ENCODE measurements at places on chromosomes 5 and 9.

DNA sequence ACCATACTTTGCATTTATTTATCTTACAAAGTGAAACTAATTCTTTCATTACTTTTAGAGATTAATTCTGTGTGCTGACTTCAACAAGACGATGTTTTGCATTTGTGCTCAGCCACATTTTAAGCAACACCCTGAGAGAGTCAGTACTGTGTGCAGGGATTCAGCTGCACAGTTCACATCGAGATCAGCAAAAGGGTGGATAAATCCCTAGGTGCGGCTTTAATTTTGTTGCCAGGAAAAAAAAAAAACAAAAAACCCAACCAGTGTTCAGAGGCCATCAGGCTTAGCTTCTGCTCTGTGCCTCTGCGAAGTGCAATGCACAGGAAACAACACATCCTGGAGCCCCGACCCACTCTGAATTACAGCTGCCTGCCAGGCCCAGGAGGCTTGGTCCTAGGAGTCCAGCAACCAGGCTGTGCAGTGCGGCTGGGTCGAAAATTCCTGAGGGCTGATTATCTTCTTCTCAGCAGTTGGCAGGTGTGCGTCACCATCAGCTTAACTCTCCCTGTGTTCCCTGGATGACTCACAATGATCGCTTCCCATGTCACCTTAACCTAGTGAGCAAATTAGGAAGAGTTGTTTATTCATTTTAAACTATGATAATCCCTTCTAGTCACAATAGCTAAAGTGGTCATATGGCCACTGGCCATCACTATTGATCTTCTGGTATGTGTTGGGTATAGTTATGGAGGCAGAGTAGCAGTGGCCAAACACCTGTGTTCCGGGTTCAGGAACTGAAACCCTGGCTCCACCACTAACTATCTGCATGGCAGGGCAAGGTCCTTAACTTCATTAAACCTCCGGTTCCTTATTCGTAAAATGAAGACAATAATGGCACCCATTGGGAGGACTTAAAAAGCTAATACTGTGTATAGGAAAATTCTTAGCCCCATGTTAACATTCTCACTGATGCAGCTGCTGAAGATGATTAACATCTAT is 31.2 kb upstream of the NDUFB6 start:
- peaks cover 37% of the 10 kb centered on the region for H3K27me3 ChIP-seq
- H3K27ac ChIP-seq: no peak overlapping the region
- H3K4me1 ChIP-seq: no peaks in the 10 kb centered on the region
- H3K36me3 ChIP-seq: no peaks in the 10 kb centered on the region
- no peak for DNase-seq
- no peak overlapping the region for H3K4me3 ChIP-seq

GRCh38 chr9:88835038-88835466 is 156.2 kb upstream of the S1PR3 start:
- peaks cover 28% of the 10 kb centered on the region for H3K4me1 ChIP-seq
- H3K27ac ChIP-seq: peak overlapping the region; percentile 77
- H3K36me3 ChIP-seq: peaks cover 10% of the 10 kb centered on the region
- peaks cover 68% of the 10 kb centered on the region for H3K27me3 ChIP-seq
- no peak for DNase-seq

GRCh38 chr5:125476901-125477585 is 730.6 kb upstream of the ZNF608 start:
- no peak overlapping the region for H3K27ac ChIP-seq
- no peak for DNase-seq
- no peaks in the 10 kb centered on the region for H3K4me1 ChIP-seq
- no peaks in the 10 kb centered on the region for H3K27me3 ChIP-seq
- H3K4me3 ChIP-seq: no peak overlapping the region
- H3K36me3 ChIP-seq: no peaks in the 10 kb centered on the region

- peaks cover 45% of the 10 kb centered on the region for H3K4me1 ChIP-seq
- DNase-seq: no peak
- peak overlapping the region; percentile 92 for H3K4me3 ChIP-seq
- no peaks in the 10 kb centered on the region for H3K27me3 ChIP-seq
- peaks cover 10% of the 10 kb centered on the region for H3K36me3 ChIP-seq
- peak overlapping the region; percentile 99 for H3K27ac ChIP-seq
Measured at GRCh38 chr9:128683340-128684064, 5.5 kb upstream of the SET start.

GRCh38 chr9:120532475-120532874 is 47.5 kb downstream of the CDK5RAP2 start:
- peak overlapping the region; percentile 7 for H3K27ac ChIP-seq
- peaks cover 59% of the 10 kb centered on the region for H3K36me3 ChIP-seq
- H3K4me1 ChIP-seq: peaks cover 5% of the 10 kb centered on the region
- H3K27me3 ChIP-seq: no peaks in the 10 kb centered on the region
- no peak overlapping the region for H3K4me3 ChIP-seq

DNA sequence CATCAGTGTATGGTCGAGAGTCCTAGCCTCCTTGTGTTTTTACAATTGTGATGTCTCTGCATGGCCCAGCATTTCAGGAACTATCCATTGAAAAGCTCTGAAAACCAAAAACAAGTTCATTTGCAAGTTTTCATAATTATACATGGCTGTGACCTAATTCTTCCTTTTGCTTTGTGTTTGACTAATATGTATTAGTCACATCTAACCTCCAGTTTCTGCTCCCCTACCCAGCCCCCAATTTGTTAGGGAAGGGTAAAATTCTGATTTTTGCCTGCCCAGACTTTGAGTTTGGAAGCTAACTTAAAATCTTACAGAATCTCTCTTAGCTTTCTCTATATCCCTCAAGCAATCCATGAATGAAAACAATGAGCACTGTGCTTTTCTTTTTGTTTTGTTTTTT is 128.2 kb upstream of the SEMA6A start:
- no peaks in the 10 kb centered on the region for H3K4me1 ChIP-seq
- H3K4me3 ChIP-seq: no peak overlapping the region
- H3K36me3 ChIP-seq: no peaks in the 10 kb centered on the region
- no peaks in the 10 kb centered on the region for H3K27me3 ChIP-seq
- no peak overlapping the region for H3K27ac ChIP-seq

DNA sequence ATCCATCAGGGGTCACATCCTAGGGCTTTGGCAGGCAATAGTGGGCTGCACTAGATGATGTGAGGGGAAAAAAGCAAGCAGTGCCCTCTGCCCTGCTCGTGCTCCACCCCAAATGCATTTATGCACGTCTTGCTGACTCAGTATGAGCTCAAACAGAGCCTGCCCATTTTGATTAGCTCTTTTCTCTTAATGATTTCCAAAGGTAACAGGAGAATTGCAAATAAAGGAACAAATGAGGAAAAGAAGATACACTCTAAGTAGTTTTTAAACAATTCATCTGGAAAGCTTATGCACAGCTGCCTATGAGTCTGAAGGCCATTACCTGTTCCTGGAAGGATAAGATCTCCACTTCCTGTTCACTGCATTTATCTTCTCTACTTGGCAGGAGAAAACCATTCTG is 364.2 kb downstream of the TMEM232 start:
- no peak overlapping the region for H3K4me3 ChIP-seq
- H3K27ac ChIP-seq: no peak overlapping the region
- DNase-seq: no peak
- peaks cover 13% of the 10 kb centered on the region for H3K27me3 ChIP-seq

DNA sequence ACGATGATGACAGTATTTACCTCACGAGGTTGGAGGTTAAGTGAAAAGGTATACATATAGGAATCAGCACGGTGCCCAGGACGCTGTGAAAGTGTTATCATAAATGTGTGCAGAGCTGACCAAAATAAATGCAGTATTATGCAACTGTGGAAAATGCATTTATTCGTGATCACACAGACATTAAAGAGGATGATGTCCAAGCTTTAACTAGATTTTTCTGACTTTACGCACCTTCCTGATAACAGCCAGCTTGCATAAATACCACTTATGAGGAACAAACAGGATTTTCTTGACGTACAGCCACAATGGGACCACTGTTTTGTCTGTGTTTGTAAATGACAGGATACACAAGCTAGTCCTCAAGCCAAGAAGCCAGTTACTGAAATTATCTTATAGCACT is 71.4 kb upstream of the ATP10B start:
- DNase-seq: no peak
- no peaks in the 10 kb centered on the region for H3K36me3 ChIP-seq
- no peak overlapping the region for H3K4me3 ChIP-seq
- peaks cover 9% of the 10 kb centered on the region for H3K27me3 ChIP-seq
- no peaks in the 10 kb centered on the region for H3K4me1 ChIP-seq

DNA sequence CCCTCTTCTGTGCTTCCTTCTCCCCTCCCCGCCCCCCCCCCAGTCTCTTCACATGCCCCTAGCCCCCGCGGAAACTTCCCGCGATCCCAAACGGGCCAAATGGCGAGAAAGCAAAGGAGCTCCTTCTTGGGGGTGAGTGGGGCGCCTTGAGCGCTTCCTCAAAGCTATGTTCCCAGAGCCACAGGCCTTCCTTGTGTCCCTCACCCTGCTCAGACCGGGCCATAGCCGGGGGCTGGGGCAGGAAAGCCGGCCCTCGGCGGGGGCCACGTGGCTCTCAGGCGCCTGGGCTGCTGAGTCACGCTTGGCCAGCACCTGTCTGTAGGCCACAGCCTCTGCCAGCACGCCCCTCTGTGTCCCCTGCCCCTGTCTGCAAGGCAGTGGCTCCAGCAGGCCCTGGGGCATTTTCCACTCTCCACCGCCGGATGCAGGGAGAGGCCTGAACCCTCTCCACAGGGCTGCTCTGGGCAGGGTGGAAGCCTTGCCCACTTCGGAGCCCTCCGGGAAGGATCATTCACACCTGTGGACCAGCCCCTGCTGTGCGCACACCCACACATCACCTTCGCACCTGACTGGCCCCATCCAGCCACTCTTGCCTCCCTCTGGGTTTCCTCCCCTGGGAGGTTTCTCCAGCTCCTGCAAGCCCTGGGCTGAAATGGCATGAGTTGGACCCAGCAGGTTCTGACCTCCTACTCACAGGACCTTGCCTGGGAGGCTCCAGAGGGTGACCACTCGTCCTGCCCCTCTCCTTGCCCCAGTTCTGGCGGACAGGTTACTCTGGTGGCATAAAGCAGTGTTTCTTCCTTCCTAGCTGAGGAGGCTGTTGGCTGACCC is 1.2 kb upstream of the SQSTM1 start:
- no peaks in the 10 kb centered on the region for H3K27me3 ChIP-seq
- no peak for DNase-seq
- peaks cover 46% of the 10 kb centered on the region for H3K36me3 ChIP-seq
- peaks cover 41% of the 10 kb centered on the region for H3K4me1 ChIP-seq

DNA sequence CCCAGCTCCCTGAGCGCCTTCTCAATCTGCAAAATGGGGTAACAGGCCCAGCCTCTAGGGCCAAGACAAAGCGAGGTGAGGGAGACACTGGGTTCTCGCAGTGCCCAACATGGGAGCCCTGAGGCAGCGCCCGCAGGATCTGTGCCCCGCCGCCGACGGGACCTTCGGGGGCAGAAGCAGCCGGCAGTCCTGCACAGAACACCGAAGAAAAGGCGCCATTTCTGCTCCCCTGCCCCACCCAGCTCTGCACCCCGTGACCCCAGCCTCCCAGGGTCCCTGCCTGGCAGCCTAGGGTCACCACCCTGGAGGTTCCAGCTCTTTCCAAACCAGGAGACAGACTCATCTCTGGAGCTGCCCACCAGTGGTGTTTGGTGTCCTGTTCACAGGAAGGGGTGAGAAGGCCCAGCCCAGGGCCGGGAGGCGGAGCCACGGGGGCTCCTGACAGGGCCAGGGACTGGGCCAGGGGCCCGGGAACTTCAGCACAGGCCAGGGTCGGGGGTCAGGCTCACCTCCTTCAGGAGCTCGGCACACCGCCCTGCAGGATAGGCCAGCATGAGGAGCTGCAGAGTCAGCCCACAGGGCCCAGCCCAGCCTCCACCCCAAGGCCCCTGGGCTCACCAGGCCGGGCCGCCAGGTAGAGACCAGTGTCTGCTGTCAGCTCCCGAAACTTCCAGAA is 3.3 kb downstream of the LCN8 start:
- peaks cover 3% of the 10 kb centered on the region for H3K36me3 ChIP-seq
- no peaks in the 10 kb centered on the region for H3K27me3 ChIP-seq
- DNase-seq: no peak
- no peaks in the 10 kb centered on the region for H3K4me1 ChIP-seq

DNA sequence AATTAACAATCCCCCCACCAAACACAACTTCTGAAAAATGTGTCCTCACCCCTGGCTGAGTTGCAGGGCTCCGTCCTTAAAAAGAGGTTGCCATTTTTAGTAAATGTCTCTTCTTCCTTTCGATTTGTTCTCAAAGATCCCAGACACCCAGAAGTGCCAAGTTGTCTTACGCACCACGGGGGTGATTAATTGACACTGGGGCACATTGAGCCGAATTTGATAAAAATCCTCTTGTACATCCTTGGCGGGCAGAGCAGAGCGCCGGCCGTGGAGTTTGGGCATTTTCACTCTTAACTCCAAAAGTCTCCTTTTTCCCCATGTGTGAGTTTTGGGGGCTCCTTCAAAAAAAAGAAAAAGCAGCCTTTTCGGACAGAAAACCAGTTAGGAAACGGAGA is 4.5 kb downstream of the LMX1B start:
- peaks cover 86% of the 10 kb centered on the region for H3K27me3 ChIP-seq
- H3K36me3 ChIP-seq: peaks cover 3% of the 10 kb centered on the region
- DNase-seq: no peak
- peaks cover 5% of the 10 kb centered on the region for H3K4me1 ChIP-seq
- H3K4me3 ChIP-seq: no peak overlapping the region

DNA sequence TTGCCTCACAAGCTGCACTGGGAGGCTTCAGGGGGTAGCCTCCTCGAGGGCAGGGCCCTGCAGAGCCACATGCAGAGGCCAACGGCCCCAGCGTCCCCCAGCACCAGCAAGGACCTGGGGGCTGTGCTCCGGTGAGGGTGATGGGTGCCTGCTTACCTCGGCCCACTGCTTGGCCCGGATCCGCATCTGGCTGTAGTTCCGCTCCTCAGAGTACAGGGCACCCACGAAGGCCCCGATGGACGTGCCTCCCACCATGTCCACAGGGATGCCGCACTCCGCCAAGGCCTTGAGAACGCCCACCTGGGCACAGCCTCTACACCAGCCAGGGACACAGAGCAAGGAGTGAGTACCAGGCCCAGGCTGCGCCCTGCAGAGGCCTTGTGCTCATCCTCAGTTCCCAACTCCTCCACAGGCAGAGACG is 8.0 kb upstream of the NSMF start:
- no peak overlapping the region for H3K4me3 ChIP-seq
- H3K4me1 ChIP-seq: peaks cover 11% of the 10 kb centered on the region

DNA sequence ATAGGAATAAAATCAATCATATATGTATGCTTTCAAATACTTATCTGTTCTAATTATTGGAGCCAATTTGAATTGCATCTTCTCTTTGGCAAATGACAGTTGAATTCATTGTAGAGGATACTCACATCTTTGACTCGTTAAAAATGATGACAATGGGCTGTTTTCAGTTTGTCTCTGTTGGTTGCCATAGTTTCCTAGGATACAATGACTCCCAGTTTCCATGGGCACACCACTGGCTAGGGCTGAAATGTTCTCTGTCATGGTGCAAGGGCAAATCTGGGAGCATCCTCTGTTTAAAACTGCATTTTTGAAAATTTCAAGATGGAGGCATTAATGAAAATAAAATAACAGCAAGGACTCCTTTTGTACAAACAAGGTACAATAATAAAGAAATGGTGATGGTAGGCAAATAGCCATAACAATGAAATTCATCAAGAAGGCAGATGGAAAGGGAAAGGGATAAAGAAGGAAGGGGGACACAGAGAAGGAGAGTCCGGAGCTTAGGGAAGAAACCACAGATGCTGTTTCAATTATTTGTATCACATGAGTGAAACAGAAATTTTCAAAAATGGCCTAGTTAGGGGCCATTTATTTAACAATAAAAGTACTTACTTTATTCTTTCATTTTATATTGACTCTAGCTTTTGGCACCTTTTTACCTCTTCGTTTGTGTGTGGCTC is 378.8 kb upstream of the SEMA6A start:
- DNase-seq: no peak
- H3K27me3 ChIP-seq: no peaks in the 10 kb centered on the region
- no peak overlapping the region for H3K4me3 ChIP-seq
- no peak overlapping the region for H3K27ac ChIP-seq
- no peaks in the 10 kb centered on the region for H3K36me3 ChIP-seq
- peaks cover 1% of the 10 kb centered on the region for H3K4me1 ChIP-seq

All from central memory CD8-positive, alpha-beta T cell (primary cell).